ENCODE measurements at places on chromosomes 12 and 14. TPM values are rescaled to one million over a fixed set of nuclear protein-coding genes. Genes with fewer than 3 reads are reported as not detected.

WNT1 gene
- not detected for total RNA-seq

RGS6 gene
- 1.0 TPM for total RNA-seq

ITPK1 gene
- 19.7 TPM for total RNA-seq

TAS2R10 gene
- total RNA-seq, result not detected

- H3K4me1 ChIP-seq, result no peaks in the 10 kb centered on the region
- H3K4me3 ChIP-seq, result no peak overlapping the region
- no peak overlapping the region for H3K27ac ChIP-seq
- no peak for DNase-seq
Observed at GRCh38 chr12:51364001-51364400, 17.5 kb upstream of the CELA1 start.

DNA sequence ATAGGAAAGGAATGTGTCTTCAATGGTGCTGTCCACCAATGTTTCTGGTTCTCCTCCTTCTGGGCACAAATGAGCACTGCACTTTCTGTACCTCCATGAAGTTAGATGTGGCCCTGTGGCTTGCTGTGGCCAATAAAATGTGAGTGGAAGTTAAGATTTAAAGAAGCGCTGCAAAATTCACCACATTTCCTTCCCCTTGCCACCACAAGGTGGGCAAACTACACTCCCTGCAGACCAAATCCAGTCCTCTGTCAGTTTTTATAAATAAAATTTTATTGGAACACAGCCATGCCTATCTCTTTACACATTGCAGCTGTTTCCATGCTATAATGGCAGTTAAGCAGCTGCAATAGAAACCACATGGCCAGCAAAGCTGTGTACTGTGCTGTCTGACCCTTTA lies 141.4 kb upstream of the TMPO start:
- no peaks in the 10 kb centered on the region for H3K36me3 ChIP-seq
- no peak overlapping the region for H3K27ac ChIP-seq
- H3K27me3 ChIP-seq, result no peaks in the 10 kb centered on the region

- no peaks in the 10 kb centered on the region for H3K4me1 ChIP-seq
- H3K27ac ChIP-seq, result no peak overlapping the region
- no peaks in the 10 kb centered on the region for H3K27me3 ChIP-seq
- no peak for DNase-seq
- H3K4me3 ChIP-seq, result no peak overlapping the region
- H3K36me3 ChIP-seq, result no peaks in the 10 kb centered on the region
Observed at GRCh38 chr14:87231336-87232026, 761.5 kb downstream of the GALC start.

GRCh38 chr14:56490379-56490778 lies 89.2 kb upstream of the TMEM260 start:
- H3K4me3 ChIP-seq, result no peak overlapping the region
- DNase-seq, result no peak
- no peaks in the 10 kb centered on the region for H3K36me3 ChIP-seq

DNA sequence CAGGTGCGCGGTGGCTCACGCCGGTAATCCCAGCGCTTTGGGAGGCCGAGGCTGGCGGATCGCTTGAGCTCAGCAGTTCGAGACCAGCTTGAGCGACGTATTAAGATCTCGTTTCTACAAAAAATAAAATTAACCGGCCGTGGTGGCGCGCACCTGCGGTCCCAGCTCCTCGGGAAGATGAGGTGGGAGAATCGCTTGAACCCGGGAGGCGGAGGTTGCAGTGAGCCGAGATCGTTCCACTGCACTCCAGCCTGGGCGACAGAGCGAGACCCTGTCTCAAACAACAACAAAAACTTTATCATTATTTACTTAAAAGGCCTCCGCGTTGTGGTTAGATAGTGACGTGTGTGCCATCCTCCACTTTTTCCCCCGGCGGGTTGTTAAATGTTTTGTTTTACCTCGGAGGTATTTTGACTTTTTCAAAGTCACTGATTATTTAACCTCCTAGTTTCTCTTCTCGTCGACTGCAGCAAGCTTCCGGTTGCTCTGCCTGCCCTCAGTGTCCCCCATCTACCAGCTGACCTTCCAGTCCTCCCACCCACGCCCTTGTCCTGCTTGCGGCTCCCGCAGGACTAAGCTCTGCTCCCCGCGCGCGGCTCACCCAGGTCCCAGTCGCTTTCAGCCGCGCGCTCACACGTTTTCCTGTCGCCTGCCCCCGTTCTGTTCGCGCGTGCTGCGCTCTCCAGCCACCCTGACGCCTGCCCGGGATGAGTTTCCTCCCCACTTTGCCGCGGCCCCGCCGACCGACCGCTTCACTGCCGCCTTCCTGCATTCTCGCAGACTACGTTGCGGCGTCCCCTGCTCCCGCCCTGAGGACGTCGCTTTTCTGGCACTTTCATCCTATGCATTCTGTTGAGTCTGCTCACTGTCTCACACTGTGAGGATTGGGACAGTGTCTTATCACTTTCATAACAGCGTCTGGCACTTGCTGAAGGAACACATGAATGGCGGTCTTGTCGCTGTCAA lies 1.2 kb upstream of the SCAF11 start:
- H3K4me1 ChIP-seq, result peaks cover 4% of the 10 kb centered on the region
- peak; percentile 63 for DNase-seq
- H3K4me3 ChIP-seq, result peak overlapping the region; percentile 60
- H3K27me3 ChIP-seq, result no peaks in the 10 kb centered on the region
- peak overlapping the region; percentile 98 for H3K27ac ChIP-seq

- H3K4me3 ChIP-seq, result no peak overlapping the region
- H3K4me1 ChIP-seq, result no peaks in the 10 kb centered on the region
Observed at GRCh38 chr12:47729233-47729632, 3.9 kb upstream of the ENDOU start.

All from uterus (tissue), 4 donors.